ENCODE measurements at places on chromosomes 2 and 18.

DNA sequence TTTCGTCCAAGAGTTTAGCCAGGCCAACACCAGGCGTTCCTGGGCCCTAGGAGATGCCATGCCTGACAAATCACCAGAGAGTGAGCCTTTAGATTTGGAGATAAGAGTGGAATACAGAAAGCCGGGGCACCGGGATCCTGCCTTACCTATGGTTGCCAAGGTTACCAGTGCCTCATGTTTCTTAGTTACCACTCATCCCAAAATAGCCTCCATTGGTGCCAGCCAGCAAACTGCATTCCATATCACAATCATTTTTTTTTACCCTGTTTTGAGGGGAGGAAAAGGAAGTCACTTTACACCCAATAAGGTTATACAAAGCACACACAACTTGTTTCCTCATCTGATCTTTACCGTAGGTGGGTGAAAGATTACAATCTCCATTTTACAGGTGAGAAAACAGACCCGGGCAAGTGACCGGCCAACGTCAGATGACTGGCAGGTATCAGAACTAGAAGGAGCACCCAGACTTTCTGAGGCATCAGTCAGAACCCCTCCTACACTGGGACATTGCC lies 48.3 kb upstream of the PDIA6 start:
- no peak for DNase-seq

DNA sequence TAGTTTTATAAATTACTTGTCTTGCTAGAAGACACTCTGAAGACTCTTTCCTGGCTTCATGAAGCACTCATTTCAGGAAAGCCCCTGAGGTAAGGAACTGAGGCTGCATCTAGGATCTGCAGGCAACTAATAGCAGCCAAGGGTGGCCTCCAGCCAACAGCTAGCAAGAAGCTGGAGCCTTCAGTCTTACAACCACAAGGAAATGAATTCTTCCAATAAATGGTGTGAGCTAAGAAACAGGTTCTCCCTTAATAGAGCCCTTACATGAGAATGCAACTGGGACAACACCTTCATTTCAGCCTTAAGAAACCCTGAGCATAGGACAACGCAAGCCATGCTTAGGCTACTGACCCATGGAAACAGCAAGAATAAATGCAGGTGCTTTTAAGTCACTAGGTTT lies 254.6 kb upstream of the RBBP8 start:
- no peak for DNase-seq

GRCh38 chr2:77521548-77521891 lies 656 bp downstream of the LRRTM4 start:
- DNase-seq: no peak

DNA sequence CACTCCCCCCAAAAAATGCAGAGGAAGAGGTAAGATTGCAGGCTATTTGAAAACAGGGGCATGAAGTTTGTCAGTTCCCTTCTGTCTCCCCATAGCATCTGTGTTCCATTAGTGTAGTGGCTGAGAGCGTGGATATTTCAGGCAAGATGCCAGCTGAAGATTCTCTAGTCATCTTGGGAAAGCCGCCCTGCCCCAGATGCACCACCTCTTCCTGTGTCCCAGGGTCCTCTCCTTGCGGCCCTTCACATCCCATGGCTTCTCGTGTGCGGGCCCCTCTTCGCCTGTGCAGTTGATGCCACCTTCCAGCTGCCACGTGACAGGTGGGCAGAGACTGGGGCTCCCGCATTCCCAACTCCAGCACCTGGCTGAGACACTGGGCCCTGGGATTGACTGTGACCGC lies 16.1 kb downstream of the TMEM127 start:
- no peak for DNase-seq

GRCh38 chr2:157920736-157921135 lies 44.6 kb upstream of the ACVR1 start:
- no peak for DNase-seq

GRCh38 chr2:124286089-124286783 lies 261.1 kb downstream of the CNTNAP5 start:
- DNase-seq: no peak

DNA sequence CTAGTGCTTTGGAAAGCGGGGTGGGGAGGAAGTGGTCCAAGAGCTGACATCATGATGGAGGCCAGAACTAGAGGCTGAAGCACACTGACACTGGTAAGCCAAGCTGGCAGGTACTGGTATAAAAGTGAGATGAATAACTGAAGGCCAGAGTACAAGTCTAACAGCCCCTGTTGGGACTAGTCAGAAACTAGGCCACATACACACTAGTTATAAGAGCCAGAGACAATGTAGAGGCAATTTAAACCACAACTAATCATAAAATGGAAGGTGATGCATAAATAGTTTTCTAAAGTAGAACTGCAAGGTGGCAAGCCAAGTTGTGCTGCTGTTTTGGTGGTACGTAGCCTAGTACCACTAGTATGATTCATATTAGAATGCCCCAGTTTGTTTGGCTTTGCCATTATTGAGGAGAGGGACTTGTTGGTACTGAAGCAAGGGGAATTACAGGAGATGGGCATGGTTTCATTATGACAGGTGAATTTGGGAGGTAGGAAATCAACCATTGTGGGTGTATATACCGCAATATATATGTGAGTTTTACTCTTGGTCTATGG lies 57.6 kb downstream of the GDF7 start:
- DNase-seq: no peak

GRCh38 chr2:188452084-188452483 lies 160.4 kb downstream of the GULP1 start:
- no peak for DNase-seq

DNA sequence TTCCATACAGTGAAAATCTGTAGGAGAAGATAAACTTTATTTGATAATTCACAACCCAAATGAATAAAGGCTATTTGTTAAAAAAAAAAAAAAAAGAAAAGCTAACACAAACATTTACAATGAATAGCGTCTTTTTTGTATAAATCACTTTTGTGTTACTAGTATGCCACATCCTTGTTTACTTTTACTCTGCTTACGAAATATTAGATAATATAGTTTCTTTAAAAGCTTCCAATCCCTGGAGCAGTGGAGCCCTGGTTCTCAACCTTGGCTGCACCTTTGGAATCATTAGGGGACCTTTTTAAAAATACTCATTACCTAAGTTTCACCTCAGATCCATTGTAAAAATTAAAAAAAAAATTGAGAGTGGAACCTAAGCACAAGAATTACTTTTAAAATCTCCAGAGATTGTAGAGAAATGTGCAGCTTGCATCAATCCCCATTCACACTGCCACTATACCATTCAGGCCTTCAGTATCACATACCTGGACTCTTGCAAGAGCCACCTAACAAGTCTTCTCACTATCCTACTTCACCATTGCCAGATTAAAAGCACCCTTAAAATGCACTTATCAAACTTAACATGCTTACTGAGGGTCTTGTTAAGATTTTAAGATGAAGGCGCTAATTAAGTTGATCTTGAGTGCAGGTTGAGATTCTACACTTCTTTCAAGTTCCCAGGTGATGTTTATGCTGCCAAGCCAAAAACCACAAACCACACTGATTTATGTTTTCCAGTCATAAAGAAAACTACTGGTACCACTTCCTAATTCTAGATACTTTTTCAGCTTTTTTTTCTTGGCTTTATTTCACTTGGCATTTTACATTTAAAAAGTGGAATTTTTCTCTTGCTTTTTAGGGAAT lies 59.7 kb upstream of the ZC3H15 start:
- DNase-seq: no peak

DNA sequence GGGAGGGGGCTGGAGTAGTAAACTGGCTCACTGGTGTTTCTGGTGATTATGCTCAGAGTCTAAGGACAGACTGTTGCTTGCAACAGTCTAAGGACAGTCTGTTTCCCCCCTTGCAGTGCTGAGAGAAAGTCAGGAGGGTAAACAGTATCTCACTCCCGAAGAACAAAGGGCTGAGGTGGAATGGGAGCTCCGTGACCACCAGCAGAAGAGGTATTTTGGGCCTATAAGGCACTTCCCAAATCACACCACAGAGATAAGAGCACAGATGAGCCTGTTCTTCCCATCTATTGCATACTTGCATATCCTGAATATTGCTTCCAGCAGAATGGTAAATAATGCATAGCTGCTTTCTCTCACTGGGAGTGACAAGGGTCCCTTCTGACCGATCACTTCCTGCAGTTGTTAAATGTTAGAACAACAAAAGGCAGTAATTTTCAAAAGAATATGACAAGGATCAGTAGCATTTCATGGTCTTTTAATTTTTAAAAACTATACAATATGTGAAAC lies 160.4 kb upstream of the LYPD1 start:
- DNase-seq: no peak

DNA sequence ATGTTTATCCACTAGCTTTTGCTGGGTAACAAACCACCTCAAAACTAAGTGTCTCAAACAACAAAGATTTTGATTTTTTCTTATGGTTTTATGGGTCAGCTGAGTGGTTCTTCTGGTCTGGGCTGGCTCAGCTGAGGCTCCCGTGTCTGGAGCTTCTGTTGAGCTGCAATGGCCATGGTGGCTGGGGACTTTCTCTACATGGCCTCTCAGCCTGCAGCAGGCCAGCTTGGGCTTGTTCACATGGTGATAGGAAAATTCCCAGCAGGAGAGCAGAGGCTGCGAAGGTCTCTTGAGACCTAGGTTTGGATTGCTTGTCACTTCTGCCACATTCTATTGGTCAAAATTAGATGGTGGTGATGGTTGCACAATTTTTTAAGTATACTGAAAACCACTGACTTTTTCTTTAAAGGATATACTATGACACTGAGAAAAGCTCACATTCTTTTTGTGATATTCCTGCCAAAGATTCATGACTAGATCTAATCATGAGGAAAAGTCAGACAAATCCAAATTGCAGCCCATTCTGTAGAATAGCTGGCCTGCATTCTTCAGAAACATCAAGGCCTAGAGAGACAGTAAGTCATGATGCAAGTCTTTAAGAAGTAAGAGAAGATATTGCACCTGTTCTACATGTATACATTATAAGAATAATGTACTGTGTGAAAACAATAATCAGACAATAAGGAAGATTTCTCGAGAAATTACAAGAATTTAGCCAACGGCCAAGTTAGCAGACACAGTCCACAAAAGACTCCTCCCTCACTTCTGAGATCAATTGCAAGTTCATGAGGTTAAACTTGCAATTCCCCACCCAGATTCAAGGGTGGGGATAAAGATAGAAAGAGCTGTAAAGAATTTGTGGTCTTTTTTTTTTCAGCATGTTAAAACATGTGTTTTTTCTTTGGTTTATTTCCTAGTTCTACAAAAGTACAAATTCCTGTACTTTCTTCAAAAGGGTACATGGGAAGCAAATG lies 35.0 kb upstream of the IL1R2 start:
- DNase-seq: no peak

- no peak for DNase-seq
These were observed 849.1 kb upstream of the SALL3 start for GRCh38 chr18:78130232-78131195.

GRCh38 chr2:66854298-66854697 lies 419.4 kb downstream of the MEIS1 start:
- DNase-seq: no peak

DNA sequence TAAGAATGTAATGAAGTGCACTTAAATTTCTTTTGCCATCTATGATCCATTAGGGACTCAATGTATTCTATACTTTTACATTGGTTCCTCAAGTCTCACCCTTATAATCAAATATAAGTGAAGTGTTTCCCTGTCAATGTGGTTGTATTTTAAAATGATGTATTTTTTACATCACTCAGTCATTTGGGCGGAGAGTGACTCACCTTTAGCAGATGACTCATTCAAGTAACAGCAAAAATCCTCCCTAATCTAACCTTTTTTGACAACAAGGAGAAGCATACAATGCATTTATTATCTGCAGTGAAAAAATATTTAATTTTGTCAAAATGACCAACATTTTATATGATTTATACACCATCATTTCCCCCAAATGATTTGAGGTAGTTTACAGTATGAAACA lies 94.4 kb downstream of the FANCL start:
- DNase-seq: no peak

- DNase-seq: no peak
These were observed 778 bp downstream of the MFSD2B start for GRCh38 chr2:24010477-24011249.

DNA sequence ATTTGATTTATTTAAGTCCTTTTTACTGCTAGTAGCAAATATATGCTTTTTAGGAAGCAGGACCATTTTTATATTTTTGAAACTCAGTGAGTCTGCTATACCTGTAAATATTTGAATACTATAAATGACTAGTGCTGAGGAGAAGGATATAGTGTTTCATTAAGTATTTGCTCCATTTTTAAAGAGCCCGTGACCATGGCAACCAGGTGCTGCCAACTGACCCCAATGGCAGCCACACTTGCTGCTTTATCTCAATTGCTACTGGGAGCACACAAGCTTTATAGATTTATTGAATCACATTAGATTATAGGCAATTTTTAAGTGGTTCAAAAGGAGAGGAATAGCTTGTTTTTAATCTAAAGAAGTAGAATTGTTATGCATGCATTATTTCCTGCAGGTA lies 142.0 kb downstream of the SCG2 start:
- no peak for DNase-seq

- DNase-seq: no peak
These were observed 31.2 kb downstream of the SCN9A start for GRCh38 chr2:166344286-166345113.

GRCh38 chr2:83364264-83364663 lies 1094.8 kb downstream of the SUCLG1 start:
- no peak for DNase-seq

DNA sequence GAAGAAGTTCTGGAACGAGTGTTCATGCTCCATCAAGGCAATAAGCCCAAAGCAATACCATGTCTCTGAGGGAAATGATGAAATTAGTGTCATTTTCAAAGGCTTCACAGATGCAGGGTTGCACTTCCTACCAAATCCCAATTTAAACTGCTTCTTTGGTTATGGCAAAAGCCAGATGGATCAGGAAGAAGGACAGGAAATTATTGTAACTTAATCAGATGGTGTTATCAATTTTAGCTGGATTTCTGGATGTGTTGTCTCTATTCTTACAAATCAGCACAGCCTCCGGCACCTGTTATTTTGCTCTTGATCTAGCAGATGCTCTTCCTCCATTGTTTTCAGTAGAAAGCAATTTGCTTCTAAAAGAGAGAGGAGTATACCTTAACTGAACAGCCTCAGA lies 693.4 kb downstream of the SOCS6 start:
- no peak for DNase-seq

GRCh38 chr2:11980809-11981208 lies 234.4 kb downstream of the LPIN1 start:
- DNase-seq: no peak

DNA sequence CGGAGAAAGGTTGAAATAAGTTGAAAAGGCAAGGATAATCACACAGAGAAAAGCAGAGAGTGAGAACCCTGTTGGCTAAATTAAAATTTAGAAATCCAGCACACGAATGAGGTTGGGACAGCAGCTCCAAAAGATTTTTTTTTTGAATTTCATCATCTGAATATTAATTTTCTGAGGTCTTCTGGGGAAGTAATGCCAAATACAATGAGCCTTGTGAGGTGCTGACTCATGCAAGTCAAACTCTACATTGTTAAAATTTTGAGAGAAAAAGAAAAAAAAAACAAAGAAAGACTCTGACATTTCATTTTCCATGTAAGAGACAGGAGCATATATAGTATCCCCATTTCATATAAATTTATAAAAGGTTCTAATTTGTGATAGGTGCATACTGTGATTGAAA lies 614.2 kb upstream of the CDH2 start:
- no peak for DNase-seq

- DNase-seq: no peak
These were observed 23.4 kb upstream of the PEX13 start for GRCh38 chr2:60994131-60994530.
